ENCODE measurements at places on chromosomes 13 and 19.

DNA sequence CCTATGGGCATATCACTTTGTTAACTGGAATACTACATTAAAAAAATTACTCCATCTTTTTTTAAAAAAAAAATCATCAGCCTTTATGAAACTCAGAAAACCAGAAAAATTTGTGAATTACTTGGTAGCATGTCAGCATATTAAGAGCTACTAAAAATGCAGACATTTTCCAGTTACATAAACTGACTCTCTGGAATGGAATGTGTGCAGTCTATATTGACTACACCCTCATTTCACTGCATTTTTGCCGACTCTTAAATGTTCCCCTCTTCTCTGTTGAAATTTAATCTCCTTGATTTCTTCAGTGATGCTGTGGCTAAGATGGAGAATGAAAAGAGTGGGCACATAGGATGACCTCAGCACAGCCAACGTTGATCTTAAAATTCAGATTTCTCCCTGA, 393.8 kb downstream of the ITGBL1 start:
- no peak for DNase-seq

- no peak for DNase-seq
Measured at GRCh38 chr19:34832581-34833112, 59.6 kb upstream of the ZNF599 start.

DNA sequence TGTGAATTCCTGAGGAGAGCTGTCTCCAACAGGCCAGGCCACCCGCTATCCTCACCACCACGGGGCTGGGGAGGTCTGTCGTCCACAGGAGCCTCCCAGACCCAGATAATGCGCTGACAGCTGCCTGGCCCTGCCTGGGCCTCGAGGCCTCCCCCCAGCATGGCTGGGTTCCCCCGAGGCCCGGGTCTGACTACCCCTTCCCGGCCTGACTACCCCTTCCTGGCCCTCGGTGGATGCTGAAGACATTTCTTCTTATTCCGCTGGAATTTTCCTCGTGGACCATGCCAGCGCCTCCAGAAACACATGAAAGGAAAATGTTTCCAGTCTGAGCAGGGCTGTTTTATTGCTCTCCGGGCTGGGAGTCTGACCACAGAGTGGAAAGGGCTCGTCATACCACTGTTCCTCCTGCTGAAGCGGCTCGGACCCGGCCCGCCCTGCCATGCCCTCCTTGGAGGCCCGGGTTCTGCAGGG, 16.8 kb upstream of the COMP start:
- DNase-seq: no peak

GRCh38 chr13:20334309-20334708, 102.2 kb upstream of the GJB6 start:
- no peak for DNase-seq
